Stimulated activated CD8-positive, alpha-beta memory T cell treated with anti-CD3 and anti-CD28 coated beads, Interleukin-2, amount 100 ng/mL, for 1 hour (primary cell): ENCODE measurements at places on chromosomes 13 and 19.
A peak's percentile ranks its signal among the peaks of the same experiment; 100 is the strongest.

- no peak for DNase-seq
Observed at GRCh38 chr19:34189917-34190425, 17.7 kb downstream of the LSM14A start.

GRCh38 chr13:110246530-110246929 is 60.4 kb downstream of the COL4A1 start:
- DNase-seq: no peak

GRCh38 chr13:83538636-83539035 is 343.6 kb downstream of the SLITRK1 start:
- DNase-seq: no peak

- no peak for DNase-seq
Observed at GRCh38 chr13:111239764-111240670, 80.4 kb upstream of the TEX29 start.

DNA sequence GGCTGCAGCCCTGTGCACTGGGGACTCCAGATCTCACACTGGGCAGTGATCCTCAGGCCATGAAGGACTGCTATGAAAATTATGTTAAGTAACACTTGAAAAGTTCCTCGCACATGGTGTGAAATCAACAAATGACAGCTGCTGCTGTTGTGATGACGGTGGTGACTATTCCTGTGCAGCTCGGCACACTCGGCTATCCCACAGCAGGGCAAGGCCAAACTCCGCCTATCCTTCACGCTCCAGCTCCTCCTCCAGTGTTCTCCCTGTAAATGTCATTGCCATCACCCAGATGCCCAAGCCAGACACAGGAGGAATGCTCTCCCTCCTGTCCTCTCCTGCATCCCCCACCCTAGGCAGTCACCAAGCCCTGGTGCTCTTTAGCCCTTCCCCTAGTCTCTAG is 31.3 kb downstream of the GRIK5 start:
- DNase-seq: no peak

DNA sequence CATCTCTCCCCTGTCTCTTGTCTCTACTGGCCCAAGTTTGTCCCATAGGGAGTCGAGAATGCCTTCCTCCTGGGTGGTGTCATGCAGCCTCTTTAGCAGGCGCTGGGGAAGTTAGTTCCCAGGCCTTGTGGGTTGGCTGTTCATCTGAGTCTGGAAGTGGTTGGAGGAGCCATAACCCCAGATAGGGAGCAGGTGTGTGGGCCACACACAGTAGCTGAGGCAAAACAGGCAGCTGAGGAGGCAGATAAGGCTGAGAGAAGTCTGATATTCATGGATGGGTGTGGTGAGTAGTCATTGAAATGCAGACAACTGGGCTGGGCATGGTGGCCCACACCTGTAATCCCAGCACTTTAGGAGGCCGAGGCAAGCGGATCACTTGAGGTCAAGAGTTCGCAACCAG is 40.9 kb upstream of the KPNA3 start:
- DNase-seq: no peak

GRCh38 chr13:52085421-52085820 is 43.5 kb downstream of the NEK5 start:
- DNase-seq: no peak

DNA sequence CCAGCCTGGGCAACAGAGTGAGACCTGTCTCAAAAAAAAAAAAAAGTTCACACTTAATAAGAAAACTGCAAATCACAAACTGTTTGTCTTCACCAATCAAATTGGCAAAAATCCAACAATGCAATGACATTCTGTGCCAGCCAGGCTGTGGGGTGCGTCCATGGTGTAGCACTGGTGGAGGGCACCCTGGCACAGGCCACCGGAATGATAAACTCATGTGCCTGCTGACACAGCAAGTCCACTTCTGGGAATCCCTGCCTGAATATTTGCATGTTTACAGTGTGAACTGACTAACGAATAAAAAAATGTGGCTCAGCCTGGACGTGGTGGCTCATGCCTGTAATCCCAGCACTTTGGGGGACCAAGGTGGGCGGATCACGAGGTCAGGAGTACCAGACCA is 1.6 kb upstream of the LRRC25 start:
- DNase-seq: no peak

DNA sequence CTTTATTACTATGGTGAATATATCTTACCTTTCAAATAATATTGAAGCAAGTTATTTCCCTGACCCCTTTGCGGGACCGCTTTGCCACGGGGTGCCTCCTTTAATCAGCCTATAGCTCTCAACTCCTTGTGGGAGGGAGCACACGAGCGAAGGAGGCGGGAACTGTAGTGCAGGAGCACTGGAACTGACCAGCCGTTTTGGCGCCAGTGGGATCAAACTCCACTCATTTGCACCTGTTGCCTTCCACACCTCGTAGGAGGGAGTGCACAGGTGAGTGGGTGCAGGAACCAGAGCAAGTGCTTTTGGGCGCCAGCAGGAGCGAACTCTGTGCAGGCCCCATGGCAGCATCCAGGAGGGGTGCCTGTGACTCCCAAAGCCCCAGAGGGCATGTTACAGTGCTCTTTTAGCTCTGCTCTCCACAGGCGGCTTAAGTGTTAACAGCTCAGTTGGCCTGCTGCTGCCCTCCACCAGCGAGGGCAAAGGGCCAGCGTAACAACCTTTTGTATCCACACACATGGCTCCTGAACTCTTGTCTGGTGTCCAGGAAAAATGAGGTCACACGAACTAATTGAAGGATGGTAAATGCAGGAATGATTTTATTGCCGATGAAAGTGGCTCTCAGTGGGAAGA is 206.9 kb downstream of the GGACT start:
- no peak for DNase-seq

- no peak for DNase-seq
Observed at GRCh38 chr19:58325311-58326022, 1.3 kb upstream of the ZSCAN22 start.

- no peak for DNase-seq
Observed at GRCh38 chr13:113903912-113904311, 40.0 kb upstream of the GAS6 start.

DNA sequence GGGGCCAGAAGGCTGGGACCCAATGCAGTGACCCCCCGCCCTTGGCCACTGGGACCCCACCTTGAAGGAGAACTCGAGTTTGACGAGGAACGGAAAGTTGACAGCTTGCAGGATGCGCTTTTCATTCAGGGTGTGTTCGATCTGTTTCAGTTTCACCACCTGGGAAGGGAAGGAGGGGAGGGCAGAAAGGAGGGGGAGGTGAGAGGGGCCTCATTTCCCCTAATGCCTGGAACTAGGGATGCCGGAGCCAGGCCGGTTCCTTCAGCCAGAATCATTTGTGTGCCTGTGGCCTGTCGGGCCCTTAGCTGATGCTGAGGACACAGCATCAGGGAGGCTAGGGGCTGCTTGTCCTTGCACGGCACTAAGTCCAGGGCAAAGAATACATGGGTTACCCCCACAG is 12.2 kb upstream of the SAMD1 start:
- DNase-seq: no peak

DNA sequence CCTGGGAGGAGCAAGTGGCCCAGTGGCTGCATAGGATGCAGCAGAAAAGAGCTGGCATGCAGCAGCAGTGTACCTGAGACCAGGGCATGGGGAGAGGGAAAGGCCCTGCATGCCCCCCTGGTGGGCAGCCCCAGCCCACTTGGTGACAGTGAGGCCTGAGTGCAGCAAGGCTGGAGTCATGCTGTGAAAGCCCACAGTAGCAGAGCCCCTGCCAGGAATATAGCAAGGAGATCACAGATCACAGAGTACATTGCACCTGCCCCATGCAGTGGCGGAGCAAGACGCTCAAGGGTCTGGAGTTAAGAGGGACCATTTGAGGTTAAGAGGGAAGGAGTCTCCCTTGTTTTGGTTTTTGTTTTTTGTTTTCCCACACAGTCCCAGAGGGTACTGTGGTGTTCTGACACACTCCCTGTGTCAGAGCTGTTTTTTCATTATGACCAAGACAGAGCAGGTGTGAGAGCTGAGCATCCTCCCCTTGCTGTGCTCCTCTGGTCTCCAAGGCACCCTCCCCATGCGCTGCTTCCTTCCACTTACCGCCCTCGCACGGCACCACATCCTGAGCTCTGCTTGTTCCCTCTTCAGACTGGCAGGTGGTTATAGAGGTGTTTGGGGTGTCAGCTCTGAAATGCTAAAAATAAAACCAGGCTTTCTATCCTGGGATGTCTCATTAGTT is 85.0 kb upstream of the UBL3 start:
- DNase-seq: peak; percentile 44

- DNase-seq: no peak
Observed at GRCh38 chr19:54650108-54650655, 12.6 kb upstream of the LILRB4 start.

DNA sequence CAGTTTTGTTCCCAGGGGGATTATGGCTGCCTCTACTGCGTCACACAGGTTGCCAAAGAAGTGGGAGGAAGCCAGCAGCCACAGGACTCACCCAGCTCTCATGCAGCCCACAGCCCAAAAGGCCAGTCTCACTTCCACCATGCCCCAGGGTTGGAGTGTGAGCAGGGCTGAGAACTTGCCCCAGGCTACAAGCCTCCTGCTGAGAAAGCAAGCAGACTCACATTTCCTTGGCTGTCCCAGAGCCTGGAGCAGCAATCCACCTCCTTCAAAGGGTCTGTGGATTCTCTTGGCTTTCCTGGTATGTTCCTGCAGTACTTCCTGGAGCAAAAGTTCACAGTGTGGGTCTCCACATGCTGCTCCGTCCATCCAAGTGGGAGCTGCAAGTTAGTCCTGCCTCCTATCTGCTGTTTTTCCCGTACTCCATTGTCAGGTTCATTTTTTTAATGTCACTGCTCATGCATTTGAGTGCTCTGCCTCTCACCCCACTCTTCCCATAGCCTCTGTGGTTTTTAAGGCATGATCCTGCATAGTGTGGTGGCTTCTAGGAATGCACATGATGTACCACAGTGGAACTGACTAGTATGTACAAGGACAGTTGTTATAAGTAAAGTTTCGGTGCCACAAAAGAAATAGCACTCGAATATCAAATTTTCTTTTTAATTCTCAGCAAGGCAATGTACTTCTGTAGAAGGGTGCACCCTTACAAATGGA is 56.2 kb upstream of the ARHGEF7 start:
- no peak for DNase-seq
